Activated naive CD4-positive, alpha-beta T cell treated with anti-CD3 and anti-CD28 coated beads for 36 hours (primary cell): ENCODE measurements at places on chromosomes 1 and 21.

GRCh38 chr1:215878128-215878527 is 311.0 kb downstream of the KCTD3 start:
- DNase-seq, result no peak

DNA sequence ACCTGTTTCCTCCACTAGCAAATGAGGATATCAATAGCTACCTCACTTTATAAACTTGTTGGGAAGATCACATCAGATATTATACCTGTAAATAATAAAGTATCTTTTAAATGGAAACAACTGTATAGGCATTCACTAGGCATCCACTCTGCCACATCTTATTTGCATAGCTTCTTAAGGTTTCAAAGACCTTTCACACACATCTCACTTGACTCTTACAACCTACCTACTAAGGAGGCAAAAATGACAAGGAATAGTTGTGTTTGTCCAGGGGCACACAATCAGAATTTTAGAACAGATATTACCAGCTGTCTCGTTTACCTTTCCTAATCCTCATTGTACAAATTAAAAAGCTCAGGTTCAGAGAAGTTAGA is 51.5 kb downstream of the VANGL2 start:
- DNase-seq, result no peak

- DNase-seq, result no peak
Measured at GRCh38 chr1:53654216-53655210, 84.5 kb downstream of the GLIS1 start.

- peak; percentile 90 for DNase-seq
Measured at GRCh38 chr1:226626577-226626956, 78.0 kb downstream of the STUM start.

GRCh38 chr1:89563957-89564604 is 39.5 kb downstream of the LRRC8B start:
- DNase-seq, result no peak

- DNase-seq, result peak; percentile 3
Measured at GRCh38 chr1:53557830-53558738, 98.9 kb downstream of the DMRTB1 start.

DNA sequence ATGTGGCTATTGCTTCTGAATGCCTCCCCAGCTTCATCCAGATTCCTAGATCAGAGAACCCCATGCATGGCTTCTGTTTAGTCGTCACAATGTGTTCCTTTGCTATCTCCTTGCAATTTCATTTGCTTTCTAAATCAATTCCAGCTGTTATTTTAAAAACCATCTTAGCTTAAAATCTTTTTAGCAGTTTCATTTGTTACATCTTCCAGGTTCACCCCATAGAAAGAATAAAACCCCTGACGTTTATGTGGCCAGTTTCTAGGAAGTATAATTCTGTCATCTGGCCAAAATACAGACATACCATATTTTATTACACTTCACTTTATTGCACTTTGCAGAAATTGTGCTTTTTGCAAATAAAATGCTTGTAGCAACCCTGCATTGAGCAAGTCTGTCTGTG is 278.4 kb downstream of the PTPRC start:
- DNase-seq, result no peak

DNA sequence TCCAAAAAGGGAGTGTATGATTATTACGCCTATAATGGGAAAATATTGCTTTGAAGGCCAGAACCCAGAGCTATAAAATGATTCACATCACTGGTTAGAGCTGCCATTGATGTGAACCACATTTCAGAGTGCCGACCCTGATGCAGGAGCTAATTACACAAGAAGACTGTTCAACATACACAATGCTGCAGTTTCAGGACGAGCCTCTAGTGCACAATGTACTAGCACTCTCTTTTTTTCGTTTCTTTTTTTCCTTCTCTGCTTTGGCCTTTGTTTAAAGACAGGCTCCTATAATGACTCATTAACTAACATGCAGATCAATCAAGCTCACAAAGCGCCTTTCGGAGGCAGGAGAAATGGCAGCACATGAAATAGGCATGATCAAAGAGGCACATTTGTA is 66.0 kb upstream of the HMGB4 start:
- DNase-seq, result no peak

GRCh38 chr1:209749670-209750323 is 6.1 kb upstream of the TRAF3IP3 start:
- no peak for DNase-seq

DNA sequence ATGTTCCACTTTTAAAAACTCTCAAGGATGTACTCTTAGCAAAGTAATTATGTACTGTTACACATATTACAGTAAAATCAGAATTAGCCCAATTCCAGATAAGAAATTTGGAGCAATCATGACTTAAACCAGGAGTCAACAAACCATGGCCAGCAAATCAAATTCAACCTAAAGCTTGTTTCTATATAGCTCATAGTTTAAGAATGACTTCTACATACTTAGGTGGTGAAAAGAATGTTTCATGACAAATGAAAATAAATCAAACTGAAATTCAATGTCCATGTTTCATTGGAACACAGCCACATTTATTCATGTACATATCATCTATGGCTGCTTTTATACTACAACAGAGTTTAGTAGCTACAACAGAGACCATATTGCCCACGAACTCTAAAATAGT is 35.1 kb downstream of the FRRS1 start:
- DNase-seq, result no peak

GRCh38 chr21:40846587-40847411 is at the start of gene DSCAM:
DSCAM (minus strand) TSS chr21:40847158; CDS start chr21:40846661, 497 bp downstream.
- DNase-seq, result no peak

DNA sequence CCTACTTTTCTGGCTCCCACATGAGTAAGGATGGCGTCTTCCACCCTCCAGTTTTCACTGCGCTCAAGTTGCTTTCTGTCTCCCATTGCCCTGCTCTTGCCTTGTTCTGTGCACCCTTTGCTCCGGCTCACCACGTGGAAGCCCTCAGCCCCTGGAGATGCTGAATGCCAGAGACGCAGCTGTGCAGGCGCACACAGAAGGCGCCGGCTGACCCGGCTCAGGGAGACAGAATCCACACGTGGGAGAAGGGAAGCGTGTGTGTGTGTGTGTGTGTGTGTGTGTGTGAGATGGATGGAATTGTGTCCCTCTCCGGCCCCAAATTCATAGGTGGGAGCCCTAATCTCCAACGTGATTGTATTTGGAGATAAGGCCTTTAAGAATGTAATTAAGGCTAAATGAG is 118.2 kb upstream of the ERRFI1 start:
- no peak for DNase-seq

GRCh38 chr21:17455451-17455850 is 57.4 kb upstream of the CXADR start:
- no peak for DNase-seq

GRCh38 chr1:177054542-177054941 is 110.0 kb downstream of the ASTN1 start:
- no peak for DNase-seq

DNA sequence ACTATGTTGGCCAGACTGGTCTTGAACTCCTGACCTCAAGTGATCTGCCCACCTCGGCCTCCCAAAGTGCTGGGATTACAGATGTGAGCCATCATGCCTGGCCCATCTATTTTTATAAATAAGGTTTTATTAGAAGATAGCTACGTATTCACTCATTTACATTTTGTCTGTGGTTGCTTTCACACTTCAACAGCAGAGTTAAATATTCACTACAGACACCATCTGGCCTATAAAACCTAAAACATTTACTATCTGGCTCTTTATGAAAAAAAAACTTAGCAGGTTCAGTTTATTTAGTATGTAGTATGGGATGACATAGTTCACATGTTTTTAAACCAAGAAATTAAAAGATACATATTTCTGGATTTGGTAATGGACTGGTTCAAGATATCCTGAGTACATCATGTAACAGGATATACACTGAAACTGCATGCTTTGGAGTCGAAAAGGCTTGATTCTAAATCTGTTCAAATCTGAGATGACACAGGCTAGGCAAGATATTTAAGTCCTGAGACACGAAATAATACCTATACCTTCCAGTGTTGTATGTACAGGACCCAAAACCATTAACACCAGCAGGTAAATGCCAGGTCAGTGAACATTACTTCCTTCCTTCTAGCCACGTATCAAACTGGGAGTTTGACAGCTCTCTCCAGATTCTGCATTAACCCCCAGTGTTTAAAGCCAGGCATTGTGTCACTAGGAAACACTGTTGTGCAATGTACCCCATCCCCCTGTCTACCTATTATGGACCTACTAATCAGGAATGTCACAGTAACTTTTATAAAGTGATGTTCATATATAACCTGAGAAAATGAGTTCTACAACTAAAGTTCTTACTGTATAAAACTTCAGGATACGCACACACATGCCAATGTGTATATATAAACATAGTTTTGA is 54.3 kb upstream of the SDC3 start:
- no peak for DNase-seq

GRCh38 chr1:172883844-172884243 is 166.9 kb downstream of the TNFSF18 start:
- DNase-seq, result peak; percentile 17

DNA sequence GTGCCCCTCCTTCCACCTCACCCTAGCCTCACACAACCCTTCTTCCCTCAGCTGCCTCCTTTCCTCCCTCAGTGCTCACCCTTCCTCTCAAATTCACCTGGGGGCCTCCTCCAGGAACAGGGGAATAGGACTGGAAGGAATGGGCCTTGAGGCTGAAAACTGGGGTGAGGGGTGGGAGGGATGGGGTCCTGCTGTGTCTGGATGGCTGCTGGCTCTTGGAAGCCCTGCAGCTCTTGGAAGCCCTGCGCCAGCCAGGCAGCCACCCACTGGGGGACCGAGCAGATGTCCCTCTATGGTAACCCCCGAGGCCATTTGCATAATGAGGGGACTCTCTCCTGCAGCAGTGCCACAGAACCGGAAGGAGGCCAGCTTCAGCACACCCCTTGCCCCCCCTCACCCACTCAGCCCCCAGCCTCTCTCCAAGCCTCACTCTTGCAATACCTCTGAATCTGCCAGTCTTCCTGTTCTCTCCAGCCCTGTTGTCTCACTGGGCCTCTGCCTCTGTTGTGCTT is 85.2 kb downstream of the KIRREL1 start:
- DNase-seq, result no peak

- DNase-seq, result no peak
Measured at GRCh38 chr1:90922996-90923395, 98.8 kb downstream of the ZNF644 start.

- DNase-seq, result no peak
Measured at GRCh38 chr1:162383516-162383915, 2.0 kb downstream of the C1orf226 start.
